ENCODE measurements at places on chromosomes 3 and 15. TPM values are rescaled to one million over a fixed set of nuclear protein-coding genes. Genes with fewer than 3 reads are reported as not detected.

DNA sequence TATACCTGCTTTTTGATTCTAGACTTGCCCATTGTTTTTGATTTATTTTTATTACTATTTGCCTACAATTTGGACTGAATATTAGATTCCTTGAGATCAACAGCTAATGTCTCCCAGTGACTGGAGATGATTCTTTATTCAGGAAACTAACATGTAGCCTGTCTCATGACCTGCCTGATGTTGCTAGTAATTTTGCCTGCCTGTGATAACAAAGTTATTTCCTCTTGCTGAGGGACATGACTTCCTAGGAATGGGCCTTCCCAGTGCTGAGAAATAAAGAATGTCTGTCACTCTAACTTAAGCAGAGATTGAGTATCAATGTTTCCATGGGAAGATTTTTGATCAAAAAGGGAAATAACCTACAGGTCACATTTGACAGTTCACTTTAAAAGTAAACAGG lies 13.4 kb upstream of the NPHP3 start:
- no peak for DNase-seq

DNA sequence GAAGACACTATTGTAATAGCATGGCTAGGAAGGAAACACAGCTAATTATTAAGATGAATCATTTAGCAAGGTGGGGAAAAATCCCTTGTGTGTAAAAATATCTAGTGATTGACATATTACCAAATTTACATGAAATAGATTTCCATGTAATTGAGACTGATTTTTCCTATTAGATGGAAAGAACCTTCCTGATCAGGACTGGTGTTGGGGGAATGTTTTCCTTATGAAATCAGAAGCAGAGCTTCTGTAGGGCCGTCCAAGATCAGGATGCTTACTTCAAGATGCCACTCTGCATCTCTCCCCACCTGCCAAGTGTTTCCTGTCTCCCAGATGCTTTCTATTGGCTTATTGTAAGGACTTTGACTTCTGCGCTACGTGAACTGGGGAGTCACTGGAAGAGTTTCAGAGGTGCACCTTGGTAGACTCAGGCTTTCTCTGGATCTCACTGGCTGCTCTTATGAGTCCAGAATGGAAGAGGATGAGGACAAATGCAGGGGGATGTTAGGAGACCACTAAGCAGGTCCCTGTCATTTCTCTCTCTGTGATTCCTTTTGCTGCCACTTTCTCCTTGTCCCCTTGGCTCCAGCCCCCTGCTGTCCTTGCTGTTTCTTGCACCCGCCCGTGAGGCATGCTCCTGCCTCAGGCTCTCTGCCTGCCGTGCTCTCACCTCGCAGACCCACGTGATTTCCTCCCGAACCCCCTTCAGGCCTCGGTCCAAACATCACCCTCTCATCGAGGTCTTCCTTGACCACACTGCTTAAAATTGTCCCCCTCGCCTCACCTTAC lies 30.1 kb downstream of the BTD start:
- DNase-seq = no peak

- DNase-seq = no peak
Observed at GRCh38 chr15:66053991-66054390, 184.7 kb downstream of the RAB11A start.

- DNase-seq = no peak
Observed at GRCh38 chr15:85000189-85000864, 18.7 kb downstream of the PDE8A start.

GRCh38 chr15:91508633-91509032 lies 344.9 kb upstream of the SLCO3A1 start:
- no peak for DNase-seq

DNA sequence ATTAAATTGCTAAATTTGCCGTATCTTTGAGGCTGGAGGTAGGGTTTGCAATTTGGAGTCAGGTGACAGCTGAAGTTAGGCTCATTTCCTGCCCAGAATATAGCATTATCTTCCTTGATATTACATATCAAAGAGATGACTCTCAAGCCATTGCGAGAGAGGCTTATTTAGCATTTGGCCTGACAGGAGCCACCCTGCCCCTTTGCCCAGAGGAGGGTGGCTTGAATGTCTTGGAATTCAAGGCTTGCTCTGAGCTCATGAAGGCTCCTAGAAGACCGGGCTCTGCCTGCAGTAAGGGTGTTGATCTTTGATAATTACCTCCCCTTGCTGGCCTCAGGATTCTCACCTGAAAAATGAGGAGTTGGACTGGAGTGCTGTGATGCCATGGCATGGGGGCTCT lies 251.4 kb upstream of the C2CD4B start:
- no peak for DNase-seq

DNA sequence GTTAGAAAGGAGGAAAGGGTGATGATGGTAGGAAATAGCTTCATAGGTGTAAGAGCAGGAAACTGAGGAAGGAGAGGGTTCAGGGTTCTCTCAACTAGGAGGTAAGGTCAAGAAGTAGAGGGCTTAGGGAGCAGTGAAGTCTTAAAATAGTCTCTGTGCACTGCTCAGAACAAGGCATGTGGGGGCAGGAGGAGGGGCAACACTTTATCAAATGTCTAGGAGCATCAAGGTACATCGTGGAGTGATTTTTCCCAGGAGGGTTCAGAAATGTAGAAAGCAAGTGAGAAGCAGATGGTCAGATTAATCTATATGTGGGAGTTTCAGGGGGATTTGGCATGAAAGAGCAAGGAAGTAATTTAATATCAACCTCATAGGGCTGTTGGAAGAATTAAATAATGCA lies 58.8 kb downstream of the TNIK start:
- no peak for DNase-seq

- no peak for DNase-seq
Observed at GRCh38 chr3:72760225-72760624, 88.0 kb downstream of the SHQ1 start.

DNA sequence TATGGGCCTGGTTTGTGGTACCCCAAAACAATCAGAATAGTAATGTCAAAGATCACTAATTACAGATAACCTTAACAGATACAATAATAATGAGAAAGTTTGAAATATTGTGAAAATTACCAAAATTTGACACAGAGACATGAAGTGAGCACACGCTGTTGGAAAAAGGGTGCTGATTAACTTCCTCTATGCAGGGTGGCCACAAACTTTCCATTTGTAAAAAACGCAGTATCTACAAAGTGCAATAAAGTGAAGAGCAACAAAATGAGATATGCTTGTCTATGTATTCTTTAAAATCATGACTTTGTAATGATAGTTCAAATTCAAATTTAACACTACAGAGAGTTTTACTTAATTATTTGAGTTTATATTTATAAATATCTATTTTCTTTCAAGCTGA lies 7.6 kb upstream of the TIGIT start:
- DNase-seq = no peak

- peak; percentile 35 for DNase-seq
Observed at GRCh38 chr3:51389423-51390183, 1.5 kb upstream of the RBM15B start.

DNA sequence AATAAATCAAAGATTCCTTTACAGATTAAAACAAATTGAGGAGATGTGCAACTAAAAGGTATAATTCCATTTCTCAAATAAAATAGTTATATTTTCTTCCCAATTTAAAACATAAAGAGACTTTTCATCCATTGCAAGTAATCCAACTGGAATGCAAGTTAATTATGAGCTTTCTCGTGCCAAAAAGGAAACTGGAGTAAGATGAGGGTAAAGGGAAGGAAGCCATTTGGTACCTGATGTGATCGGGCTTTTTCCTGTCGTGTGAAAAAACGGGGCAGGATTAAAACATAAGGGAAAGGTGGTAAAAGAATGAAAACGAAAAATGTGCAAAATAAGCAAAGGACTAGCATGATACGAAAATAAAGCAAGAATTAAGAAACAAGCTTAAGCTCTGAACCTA lies 41.8 kb upstream of the XXYLT1 start:
- DNase-seq = no peak

- DNase-seq = no peak
Observed at GRCh38 chr3:186152889-186153292, 44.0 kb upstream of the ETV5 start.

DNA sequence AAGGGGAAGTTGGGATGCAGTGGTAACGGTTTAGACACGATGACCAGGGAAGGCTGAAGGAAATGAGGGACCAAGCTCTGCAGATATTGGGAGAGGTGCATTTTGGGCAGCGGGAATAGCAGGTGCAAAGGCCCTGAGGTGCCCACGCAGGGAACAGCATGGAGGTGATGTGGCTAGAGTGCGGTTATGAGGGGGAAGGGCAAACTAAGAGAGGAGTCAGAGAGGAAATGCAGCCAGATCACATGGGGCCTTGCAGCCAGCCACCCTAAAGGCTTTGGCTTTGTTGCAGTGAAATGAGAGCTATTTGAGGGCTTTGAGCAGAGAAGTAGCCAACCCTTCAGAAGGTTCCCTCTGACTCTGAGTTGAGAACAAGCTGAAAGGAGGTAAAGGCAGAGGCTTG lies 2.6 kb downstream of the SPATA12 start:
- no peak for DNase-seq

DNA sequence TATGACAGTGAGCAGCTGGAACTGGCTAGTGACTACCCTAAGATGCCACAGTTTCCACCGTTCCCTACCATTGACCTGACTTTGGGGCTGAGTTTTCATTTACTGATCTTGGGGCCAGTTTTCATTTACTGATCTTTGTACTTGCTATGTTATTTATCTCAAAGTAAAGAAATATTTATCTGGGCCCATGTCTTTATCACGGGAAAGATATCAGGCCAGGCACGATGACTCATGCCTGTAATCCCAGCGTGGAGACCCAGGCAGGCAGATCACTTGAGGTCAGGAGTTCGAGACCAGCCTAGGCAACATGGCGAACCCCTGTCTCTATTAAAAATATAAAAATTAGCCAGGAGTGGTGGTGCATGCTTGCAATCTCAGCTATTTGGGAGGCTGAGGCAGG lies 83.5 kb downstream of the EOMES start:
- no peak for DNase-seq

- no peak for DNase-seq
Observed at GRCh38 chr3:13150624-13151023, 77.4 kb upstream of the IQSEC1 start.

GRCh38 chr3:119140466-119140865 lies 5.5 kb upstream of the TEX55 start:
- DNase-seq = no peak

- no peak for DNase-seq
Observed at GRCh38 chr3:19364148-19364547, 215.8 kb downstream of the KCNH8 start.

GRCh38 chr3:30804984-30805383 lies 89.5 kb downstream of the GADL1 start:
- DNase-seq = no peak

- no peak for DNase-seq
Observed at GRCh38 chr3:81199587-81199986, 561.9 kb downstream of the GBE1 start.

- no peak for DNase-seq
Observed at GRCh38 chr3:41419809-41420208, 220.5 kb downstream of the CTNNB1 start.

DNA sequence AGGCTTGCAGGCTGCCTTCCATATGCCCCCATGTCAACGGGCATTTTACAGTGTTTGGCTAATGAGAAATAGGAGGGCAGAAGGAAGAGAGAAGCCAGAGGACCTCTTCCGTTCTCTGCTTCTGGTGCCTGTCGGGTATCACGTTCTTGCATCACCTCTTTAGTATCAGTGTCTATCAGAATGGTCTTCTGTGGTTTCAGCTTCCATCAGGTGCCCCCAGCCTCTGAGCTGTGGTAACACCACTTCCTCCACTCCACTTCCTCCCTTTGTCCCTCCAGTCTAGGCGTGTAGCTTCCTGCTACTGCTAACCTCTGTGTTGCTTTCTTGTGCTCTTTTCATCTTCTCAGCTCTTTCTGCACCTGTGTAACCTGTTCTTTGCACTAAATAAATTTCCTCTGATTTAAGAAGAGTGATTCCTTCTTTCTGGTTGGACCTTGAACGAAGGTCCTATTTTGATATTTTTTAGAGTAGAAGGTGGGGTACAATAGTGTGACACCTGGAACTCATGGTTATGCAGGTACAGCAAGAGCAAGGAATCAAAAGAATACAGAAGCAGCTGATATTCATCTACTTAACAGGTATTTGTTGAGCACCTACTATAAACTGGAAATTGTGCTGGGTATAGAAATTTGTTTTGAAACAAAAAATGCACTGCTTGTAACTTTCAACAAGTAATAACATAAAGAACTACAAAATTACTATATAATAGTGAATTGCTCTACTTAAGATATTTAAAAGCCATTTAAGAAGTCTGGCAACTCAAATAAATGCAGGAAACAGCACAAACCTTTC lies 27.4 kb upstream of the FOXB1 start:
- DNase-seq = no peak

DNA sequence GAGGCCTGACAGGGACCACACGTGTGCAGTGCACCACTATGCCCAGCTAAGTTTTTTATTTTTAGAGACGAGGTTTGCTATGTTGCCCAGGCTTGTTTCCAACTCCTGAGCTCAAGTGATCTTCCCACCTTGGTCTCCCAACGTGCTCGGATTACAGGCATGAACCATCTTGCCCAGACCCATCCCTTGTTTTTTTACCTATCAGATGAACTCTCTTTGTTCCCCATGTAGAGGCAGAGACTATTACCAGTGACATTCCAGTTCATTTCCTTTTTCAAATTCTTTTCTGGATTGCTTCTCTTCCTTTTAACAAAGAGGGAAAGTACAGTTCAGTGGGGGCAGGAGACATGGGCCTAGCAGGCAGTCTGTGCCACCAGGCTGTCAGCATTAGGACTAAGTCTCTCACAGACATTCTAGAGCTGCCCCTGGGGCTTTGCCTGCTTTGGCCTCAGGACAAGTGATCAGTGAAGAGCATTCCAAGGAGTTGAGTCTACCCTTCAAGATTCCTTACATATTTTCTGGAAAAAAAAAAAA lies 103.5 kb upstream of the SLC7A14 start:
- no peak for DNase-seq

DNA sequence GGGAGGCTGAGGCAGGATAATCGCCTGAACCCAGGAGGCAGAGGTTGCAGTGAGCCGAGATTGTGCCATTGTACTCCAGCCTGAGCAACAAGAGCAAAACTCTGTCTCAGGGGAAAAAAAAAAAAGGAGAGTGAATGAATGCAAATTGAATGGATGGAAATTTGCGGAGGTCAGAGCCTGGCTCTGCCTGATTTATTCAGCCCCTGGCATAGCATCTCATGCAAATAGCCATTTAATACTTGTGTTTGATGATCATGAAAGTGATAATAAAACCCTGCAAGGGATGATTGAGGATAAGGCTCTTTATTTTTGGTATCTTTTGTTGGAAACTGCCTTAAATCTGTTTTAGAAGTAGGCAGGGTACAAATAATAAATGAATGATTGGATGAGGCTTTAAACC lies 133.0 kb upstream of the SEMA6D start:
- no peak for DNase-seq

- no peak for DNase-seq
Observed at GRCh38 chr15:99845009-99845408, 111.8 kb upstream of the LYSMD4 start.

- no peak for DNase-seq
Observed at GRCh38 chr3:69082361-69082760, 2.2 kb upstream of the UBA3 start.

GRCh38 chr3:167441256-167441655 lies 32.6 kb downstream of the SERPINI2 start:
- DNase-seq = no peak

GRCh38 chr3:12879191-12879815 lies 37.9 kb upstream of the RPL32 start:
- DNase-seq = no peak

GRCh38 chr3:148757238-148758215 lies 59.8 kb downstream of the AGTR1 start:
- DNase-seq = peak; percentile 33

GOLGA6L7 gene
- total RNA-seq = not detected

TGM5 gene
- not detected for total RNA-seq

TMEM212 gene
- total RNA-seq = 0.05 TPM

TMF1 gene
- total RNA-seq = 8.5 TPM

MUC20 gene
- 52.3 TPM for total RNA-seq

BFSP2 gene
- not detected for total RNA-seq

CAMK2N2 gene
- 0.13 TPM for total RNA-seq

SLC24A5 gene
- not detected for total RNA-seq

TNFSF10 gene
- 14.8 TPM for total RNA-seq

TGFBR2 gene
- 42.9 TPM for total RNA-seq

Data from HT-29 (cell line).